ENCODE measurements at places on chromosomes 3 and 15.

GRCh38 chr15:55859681-55860080 lies 116.7 kb upstream of the PRTG start:
- no peak for DNase-seq

- no peak for DNase-seq
These were observed 181.4 kb downstream of the SMAD6 start for GRCh38 chr15:66883284-66883911.

DNA sequence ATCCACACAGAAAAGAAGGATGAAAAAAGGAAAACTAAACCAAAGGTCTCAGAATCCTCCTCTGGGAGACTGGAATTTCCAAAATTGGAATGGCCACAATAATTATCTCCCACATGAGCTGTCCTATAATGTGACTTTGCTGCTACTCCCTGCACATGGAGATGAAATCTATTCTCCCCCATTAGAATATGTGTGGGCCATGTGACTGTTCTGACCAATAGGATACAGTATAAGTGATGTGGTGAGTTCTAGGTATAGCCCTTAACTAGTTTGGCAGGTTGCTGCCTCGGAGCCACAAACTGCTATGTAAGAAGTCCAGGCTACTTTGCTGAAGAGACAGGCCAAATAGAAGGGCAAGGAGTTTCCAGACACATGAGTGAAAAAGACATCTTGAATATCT lies 5.2 kb downstream of the TRIM59 start:
- DNase-seq, result no peak

DNA sequence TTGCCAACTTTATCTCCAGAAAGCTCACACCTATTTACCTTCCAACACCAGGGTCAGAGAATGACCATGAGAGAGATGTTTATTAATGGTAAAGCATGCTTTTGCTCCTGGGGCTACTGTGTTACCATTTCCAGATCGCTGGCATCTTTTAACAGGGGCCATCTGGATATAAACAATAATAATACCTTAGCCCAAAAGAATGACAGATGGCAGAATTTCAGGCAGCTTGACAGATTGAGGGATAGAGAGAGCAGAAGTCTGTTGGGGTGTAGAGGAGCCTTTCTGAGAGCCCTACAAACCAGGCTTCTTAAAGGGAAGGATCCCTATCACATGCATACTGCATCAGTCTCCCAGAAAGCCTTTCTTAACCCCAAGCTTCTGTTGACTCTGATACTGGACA lies 17.7 kb downstream of the RBP1 start:
- no peak for DNase-seq

DNA sequence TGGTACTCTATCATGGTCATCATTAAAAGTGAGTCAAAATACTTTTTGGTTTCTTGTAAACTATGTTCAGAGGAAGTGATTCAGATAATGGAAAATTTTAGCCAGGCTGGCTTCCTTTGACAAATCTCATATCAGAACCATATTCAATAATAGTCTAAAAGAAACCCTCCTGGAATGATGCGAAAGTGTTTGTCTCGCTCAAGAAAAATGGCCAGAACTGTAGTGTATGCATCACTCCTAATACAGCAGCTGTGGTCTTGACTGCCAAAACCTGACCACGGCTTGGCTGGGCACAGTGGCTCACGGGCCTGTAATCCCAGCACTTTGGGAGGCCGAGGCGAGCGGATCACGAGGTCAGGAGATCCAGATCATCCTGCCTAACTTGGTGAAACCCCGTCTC lies 35.6 kb upstream of the KCNMB2 start:
- DNase-seq, result no peak

DNA sequence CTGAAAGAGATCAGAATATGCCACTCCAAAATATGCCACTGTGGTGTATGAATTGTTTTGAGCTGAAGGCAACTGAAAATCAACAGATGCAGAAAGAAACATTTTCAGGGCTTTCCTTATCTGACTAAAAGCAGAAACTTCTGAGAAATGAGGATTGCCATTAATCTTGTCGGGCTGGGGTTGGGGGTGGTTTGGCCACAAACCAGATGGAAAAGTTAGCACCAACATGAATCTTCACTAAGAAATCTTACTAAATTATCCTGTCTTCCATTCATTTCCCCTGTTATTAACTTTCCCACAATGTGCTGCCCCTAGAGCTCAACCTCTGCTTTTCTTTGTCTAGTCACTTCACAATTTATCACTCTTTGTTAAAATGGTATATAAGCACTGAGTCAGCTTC lies 229.9 kb upstream of the GADL1 start:
- no peak for DNase-seq

- DNase-seq, result no peak
These were observed 22.2 kb upstream of the FBN1 start for GRCh38 chr15:48667701-48668100.

GRCh38 chr3:136728918-136729317 lies 23.3 kb downstream of the STAG1 start:
- DNase-seq, result no peak

GRCh38 chr15:48402427-48403177 lies 71.4 kb downstream of the DUT start:
- DNase-seq, result no peak

GRCh38 chr3:161356287-161356686 lies 15.0 kb downstream of the SPTSSB start:
- no peak for DNase-seq

GRCh38 chr15:51024735-51025453 lies 69.8 kb downstream of the TNFAIP8L3 start:
- no peak for DNase-seq

- no peak for DNase-seq
These were observed 75.3 kb downstream of the ST8SIA2 start for GRCh38 chr15:92468991-92469390.

DNA sequence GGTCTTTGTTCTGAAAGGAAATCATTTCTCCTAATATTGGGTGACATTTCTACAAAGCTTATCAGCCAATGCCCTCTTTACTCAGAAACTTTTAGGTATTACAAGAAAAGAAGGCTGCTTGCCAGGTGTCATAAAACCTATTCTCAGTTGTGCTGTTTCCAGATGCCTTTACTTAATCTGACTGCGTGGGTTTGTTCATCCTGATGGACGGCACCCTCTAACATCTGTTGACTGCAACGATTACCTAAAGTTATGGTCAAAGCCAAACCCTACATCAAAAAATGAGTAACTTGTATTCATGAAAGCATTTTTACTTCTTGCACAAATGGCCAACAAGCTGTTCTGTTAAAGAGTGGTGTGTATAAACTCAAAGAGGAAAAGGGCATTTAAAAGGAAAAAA lies 207.7 kb upstream of the PDZRN3 start:
- no peak for DNase-seq

- no peak for DNase-seq
These were observed 33.5 kb downstream of the FAM174B start for GRCh38 chr15:92621972-92622533.

DNA sequence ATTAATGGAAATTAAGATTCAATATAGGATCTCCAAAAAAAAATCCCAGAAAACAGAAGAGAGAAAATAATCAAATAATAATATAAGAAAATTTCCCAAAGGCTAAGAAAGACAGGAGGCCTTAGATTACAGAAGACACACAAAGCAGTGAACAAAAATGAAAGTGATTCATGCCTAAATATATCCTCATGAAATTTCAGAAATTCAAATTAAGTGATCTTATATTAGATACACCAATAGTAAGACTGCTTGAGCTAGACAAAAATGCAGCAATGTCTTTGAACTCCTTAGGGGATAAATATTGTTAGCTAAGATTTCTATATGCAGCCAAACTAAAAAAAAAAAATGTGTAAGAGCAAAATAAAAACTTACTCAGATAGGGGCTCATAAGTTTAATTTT lies 44.6 kb upstream of the ARPP21 start:
- no peak for DNase-seq

All from activated gamma-delta T cell (primary cell).